ENCODE measurements at places on chromosomes 12 and 14.

DNA sequence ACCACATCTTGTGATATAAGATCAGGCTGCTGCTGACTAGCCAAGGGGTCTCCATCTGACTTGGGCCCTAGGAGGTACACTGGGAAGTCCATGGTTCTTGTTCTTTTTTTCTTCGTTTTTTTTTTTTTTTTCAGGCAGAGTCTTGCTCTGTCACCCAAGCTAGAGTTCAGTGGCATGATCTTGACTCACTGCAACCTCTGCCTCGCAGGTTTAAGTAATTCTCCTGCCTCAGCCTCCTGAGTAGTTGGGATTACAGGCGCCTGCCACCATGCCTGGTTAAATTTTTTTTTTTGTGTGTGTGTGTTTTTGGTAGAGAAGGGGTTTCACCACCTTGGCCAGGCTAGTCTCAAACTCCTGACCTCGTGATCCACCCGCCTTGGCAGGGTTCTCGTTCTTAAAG is 178.2 kb downstream of the RMST start:
- no peak for DNase-seq

DNA sequence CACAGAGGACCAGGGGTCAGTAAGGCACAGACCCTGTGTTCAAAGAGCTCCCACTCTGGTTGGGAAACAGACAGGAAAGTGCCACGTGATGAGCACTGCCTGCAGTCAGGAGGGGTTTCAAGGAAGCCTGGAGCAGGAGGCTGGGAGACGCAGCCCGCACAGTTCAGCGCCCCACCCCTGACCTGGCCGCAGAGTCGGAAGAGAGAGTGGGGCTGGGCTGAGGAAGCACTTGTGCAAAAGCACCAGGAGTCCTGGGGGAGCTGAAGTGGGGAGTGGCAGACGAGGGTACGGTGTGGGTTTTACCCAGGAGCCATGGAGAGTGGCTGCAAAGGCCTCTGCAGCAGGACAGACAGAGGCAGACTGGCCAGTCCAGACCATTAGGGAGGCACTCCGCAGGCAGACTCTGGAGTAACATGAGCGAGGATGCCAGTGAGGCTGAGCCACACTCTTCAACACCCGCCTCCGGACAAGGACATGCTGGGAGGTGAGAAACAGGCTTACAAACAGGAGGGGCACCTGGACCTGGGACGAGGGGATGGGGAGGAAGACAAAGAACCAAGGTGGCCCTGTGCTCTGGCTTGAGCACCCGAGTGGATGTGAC is 85.7 kb upstream of the GPR68 start:
- DNase-seq, result no peak

- DNase-seq, result no peak
Measured at GRCh38 chr14:90061685-90062126, at the start of gene KCNK13. Gene KCNK13 (plus strand): TSS chr14:90061994. CDS start chr14:90062206, 212 bp downstream.

DNA sequence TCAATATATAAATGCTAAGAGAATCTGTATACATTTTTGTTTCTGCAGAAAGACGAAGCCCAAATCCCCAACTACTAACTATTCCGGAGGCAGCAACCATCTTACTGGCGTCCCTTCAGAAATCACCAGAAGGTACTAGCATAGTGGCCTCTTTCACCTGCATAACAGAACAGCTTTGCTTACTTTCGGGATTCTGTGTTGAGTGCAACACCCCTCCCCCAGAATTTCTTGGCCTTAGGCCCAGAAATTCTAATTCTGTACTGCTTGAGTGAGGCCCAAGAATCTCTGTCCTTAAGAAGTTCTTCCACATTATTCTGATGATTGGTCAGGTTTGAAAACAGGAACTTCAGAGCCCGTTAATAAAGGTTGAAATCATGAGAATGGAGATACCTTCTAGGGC is 2.9 kb downstream of the SPX start:
- DNase-seq, result no peak

- DNase-seq, result no peak
Measured at GRCh38 chr12:16626991-16627390, 21.0 kb upstream of the LMO3 start.

DNA sequence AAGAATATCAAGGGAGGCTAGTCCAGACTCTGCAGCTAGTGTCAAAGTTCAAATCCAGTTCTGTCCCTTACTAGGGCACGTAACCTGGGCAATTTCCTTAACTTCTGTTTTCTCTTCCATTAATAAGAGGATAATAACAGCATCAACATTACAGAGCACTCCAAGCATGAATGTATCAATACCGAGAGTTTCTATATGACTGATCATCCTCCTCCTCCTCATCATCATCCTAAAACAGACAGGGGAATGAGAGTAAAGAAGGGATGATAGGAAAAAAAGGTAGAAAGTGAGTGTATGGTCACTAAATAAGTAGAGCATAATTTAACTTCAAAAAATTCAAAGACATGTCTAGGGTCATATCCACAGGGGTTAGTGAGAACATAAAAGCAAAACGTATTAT is 171.4 kb downstream of the NDUFA12 start:
- no peak for DNase-seq

GRCh38 chr12:20211981-20212421 is 156.3 kb upstream of the PDE3A start:
- no peak for DNase-seq

DNA sequence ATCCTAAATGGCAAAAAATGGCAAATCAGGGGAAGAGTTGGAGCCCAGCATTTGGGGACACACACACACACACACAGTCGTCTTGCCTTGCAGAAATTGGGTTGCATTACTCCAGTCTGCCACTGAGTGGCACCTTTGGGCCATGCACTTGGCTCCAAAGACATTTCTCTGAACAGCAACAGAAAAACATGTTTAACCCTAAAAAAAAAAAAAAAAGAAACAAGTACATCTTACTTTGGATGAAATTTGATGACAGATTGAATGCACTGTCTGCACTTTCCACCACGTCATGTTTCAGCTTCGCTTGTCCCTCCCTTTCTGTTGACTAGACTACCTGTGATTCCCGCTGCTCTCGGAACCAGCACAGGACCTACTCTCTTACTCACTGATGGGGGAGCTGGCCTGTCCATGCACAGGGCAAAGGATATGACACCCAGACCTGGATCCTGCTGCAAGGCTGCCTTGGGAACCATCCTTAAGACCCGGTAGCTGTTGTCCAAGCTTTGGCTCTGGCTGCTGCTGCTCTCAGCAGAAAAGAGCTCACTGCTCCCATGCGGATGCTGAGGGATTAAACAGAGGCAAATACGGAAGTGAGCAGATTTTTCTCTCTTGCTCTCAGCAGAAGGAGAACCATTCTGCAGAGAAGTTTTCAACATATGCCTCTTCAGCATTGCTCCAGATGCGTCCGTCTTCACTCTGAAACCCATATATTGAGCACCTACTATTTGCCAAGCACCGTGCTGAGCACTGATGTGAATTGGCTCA is 376.8 kb downstream of the DPF3 start:
- peak; percentile 38 for DNase-seq

GRCh38 chr12:52493172-52493571 is at the start of gene KRT6A:
Gene KRT6A (minus strand): TSS chr12:52493257. CDS start chr12:52493188, 69 bp downstream.
- DNase-seq, result no peak

DNA sequence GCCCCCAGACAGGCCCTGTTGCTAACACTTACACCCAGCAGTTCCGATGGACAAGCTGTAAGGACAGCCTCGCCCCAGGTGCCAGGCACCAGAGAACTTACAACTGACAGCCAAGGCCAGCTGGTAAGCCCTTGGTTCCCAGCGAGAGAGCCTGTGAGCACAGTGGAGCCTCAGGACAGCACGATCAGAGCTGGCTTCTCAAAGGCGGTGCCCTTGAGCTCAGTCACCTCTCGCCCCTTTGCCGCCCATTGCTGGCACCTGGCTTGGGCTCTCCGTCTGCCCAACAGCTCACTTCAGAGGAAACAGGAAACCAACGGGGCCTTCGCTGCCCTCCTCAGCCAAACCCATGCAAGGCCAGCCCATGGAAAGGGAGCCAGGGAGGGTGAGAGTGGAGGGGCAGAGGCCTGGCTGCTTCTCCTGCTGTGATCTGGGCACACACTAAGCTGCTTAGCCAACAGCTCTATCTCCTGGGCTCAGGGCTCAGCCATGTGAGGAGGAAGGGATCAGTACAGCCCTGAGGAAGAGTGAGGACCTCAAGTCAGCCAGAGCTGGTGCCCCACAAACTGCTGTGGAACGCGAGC is 98.5 kb downstream of the SINHCAF start:
- no peak for DNase-seq

GRCh38 chr14:72675126-72675525 is 218.8 kb downstream of the DPF3 start:
- DNase-seq, result no peak

DNA sequence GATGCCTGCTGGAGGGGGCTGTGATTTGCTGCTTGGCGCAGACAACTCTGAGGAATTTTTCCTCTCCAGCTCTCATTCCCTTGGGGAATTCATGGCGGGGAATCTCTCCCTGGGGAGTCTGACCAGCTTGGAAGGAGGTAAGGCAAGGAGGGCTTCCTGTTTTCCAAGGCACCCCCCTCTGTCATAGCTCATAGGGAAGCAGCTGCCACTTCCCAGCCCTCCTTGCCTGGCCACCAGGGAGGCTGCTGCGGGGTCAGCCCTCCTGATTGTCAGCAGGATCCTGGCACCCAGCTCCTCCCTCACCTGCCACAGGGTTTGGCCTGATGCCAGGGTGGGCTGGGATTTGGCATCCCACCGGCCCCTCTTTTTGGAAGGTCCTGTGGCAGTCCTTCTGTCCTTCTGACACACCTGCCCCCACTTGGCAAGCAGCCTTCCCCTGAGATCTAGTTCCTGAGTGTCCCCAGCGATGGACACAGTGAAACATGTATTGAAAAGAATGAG is 74.9 kb downstream of the TSPAN9 start:
- no peak for DNase-seq

DNA sequence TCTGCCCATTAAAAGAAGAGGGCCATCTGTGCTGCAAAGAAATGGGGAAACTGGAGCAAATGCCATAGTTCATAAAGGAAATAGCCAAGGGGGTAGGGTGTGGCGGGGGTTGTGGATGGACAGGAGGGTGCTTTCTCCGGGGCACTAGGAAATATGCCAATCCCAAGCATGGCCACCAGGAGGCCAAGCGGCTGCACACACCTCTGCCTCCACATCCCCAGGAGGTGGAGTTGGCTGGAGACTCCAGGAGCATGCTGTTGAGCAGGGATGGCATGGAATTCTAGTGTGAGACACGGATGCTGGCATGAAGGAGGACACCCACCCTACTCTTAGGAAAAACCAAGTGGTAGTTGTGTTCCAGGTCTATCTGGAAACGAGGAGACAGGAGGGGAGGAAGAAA is 25.2 kb downstream of the NID2 start:
- no peak for DNase-seq

- no peak for DNase-seq
Measured at GRCh38 chr12:65022421-65022820, 98.7 kb downstream of the WIF1 start.

- DNase-seq, result no peak
Measured at GRCh38 chr12:4143896-4144295, 129.7 kb upstream of the CCND2 start.

DNA sequence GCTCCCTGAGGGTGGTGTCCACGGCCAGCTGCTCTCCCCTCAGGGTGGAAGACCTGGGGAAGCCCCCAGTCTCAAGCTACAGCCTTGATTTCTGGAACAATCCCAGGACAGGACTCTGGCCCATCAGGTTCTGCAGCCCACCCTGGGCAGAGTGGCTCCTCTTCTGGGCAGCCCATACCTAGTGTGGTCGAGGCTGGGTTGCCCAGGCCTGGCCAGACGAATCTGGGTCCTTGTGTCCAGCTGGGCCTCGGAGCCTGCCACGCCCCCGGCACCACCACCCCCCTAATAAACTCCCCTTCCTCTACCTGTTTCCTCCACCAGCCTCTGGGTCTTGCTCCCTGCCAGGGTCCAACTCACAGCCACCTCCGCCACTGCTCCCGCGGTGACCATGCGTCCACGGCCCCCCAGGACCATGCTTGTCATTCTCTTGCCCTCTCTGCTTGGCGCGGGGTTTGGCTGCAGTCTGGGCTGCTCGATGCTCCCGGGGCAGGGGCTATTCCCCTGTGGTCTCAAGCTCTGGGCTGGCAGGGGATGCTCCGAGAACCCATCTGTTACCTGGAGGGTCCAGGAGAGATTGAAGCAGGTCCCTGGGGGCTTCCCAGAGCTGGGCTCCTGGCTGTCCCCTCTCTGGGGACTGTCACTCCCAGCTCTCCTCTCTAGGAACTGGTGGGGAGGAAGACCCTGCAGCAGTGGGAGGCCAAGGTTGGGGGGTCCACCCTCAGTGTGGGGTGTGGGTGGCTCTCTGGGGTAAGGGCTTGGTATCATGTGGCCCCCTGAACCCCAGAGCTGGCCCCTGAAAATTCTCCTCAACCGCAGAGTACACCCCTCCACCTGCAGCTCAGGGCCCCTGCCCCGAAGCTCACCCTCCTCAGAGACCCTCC is 8.7 kb upstream of the GPR132 start:
- DNase-seq, result no peak

GRCh38 chr12:104656921-104657320 is 200.2 kb downstream of the CHST11 start:
- DNase-seq, result no peak

GRCh38 chr12:117724543-117724942 is 244.2 kb downstream of the KSR2 start:
- DNase-seq, result no peak

- DNase-seq, result no peak
Measured at GRCh38 chr14:77114609-77115008, 16.6 kb downstream of the CIPC start.

GRCh38 chr12:127273626-127274025 is 993.3 kb upstream of the TMEM132C start:
- no peak for DNase-seq

- DNase-seq, result no peak
Measured at GRCh38 chr14:50018201-50018932, 98.0 kb downstream of the VCPKMT start.

GRCh38 chr12:46208370-46208769 is 60.5 kb downstream of the SLC38A1 start:
- no peak for DNase-seq

- no peak for DNase-seq
Measured at GRCh38 chr14:64966976-64967375, 5.2 kb downstream of the RAB15 start.

DNA sequence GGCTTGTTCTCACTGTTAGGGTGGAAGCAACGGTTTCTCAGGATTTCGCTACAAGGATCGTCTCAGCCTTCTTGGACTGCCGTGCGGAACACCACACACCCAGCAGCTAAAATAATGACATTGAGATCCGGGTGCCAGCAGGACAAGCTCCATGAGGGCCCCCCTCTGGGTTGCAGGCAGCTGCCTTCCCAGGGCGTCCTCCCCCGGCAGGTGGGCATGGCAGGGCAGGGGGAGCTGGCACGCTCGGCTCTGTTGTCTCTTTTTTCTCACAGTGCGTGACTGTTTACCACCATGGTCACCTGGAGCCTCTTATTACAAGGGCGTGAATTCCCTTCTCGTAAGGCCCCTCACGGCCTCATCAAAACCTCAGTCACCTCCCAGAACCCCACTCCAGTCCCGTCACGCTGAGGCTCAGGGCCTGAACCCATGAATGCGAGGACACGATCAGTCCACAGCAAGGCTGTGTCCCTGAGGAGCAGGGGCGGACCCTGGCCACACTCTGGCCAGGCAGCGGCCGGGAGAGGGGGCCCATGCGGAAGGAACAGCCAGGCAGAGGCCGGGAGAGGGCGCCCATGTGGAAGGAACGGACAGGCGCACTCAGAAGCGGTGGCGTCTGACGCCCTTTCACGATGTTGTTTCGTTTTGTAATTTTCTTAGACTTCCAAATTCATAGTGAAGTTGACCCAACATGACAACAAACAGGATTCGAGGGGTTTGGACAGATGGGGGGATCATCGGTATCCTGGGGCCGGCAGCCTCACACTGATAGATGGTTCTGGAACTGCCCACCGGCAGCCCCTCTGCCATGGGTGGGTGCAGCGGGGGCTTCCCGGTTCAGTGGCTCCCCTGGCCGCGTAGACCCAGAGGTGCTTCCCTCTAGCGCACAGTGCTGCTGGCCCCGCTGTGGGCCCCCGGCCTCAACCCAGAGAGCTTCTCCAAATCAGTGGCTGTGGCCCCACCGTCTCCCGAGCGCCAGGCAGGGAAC is 10.0 kb downstream of the LRCOL1 start:
- no peak for DNase-seq
